ENCODE measurements at places on chromosomes 5 and 9. TPM values are rescaled to one million over a fixed set of nuclear protein-coding genes. Genes with fewer than 3 reads are reported as not detected.

The TAF1L gene
- polyA plus RNA-seq = not detected

DNA sequence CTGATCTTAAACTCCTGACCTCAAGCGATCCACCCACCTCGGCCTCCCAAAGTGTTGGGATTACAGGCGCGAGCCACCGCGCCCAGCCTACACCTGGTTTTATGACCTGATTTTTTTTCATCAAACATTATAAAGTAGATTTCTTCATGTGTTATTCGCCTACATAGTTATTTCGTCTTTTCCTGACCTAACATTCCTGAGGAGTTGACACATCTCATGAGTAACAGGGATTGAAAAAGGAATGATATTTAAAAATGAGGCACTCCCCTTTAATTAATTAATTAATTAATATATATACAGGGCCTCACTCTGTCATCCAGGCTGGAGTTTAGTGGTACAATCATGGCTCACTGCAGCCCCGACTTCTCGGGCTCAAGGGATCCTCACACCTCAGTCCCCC is 20.2 kb upstream of the MTMR12 start:
- no peak for DNase-seq

GRCh38 chr5:20972419-20972925 is 984.5 kb upstream of the CDH18 start:
- DNase-seq = no peak

GRCh38 chr9:13110766-13111417 is 168.6 kb downstream of the MPDZ start:
- no peak for DNase-seq

- DNase-seq = peak; percentile 83
Measured at GRCh38 chr9:95880021-95880690, 4.7 kb downstream of the ERCC6L2 start.

Data from AG04450 (cell line).